Lower lobe of right lung (tissue), 2 donors: ENCODE measurements at places on chromosomes 1 and 21. TPM values are rescaled to one million over a fixed set of nuclear protein-coding genes. Genes with fewer than 3 reads are reported as not detected.

DNA sequence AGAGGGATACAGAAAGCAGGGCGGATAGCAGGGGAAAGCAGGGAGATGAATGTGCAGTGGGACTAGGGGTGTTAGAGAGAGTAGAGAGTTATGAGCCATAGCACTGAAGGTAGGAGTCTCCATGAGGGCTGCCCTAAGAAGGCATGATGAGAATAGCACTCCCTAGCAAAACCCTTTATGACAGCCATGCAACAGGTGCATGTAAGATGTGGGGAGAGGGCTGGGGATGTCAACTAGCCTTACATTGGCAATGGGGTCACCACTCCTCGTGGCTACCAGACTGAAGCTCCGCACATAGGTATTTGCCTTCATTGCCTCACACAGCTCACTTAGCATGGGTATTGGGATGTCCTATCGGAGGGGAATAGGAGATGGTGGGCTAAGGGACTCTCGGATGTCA is 4.6 kb downstream of the TMOD4 start:
- no peak for DNase-seq

- DNase-seq = no peak
Measured at GRCh38 chr1:22588899-22589422, 25.7 kb downstream of the EPHA8 start.

GRCh38 chr21:19899645-19900044 is 1098.6 kb upstream of the NCAM2 start:
- DNase-seq = no peak

- DNase-seq = peak; percentile 48
Measured at GRCh38 chr1:58773406-58773840, 10.4 kb downstream of the JUN start.

DNA sequence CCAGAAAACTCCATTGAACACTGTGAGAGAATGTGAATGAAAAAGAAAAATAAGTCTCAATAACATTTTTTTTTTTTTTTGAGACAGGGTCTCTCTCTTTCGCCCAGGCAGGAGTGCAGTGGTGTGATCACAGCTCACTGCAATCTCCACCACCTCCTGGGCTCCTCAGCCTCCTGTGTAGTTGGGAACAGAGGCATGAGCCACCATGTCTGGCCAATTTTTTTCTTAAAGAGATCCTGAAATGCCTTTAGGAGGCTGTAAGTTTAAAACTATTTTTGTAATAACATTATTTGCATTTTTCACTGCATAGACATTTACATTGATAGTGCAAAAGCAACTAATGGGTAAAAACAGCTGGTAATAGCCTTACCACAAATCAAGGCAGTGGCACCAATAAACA is 35.3 kb downstream of the GDAP2 start:
- no peak for DNase-seq

- DNase-seq = no peak
Measured at GRCh38 chr1:25572708-25573590, 29.5 kb downstream of the LDLRAP1 start.

- DNase-seq = no peak
Measured at GRCh38 chr1:89652373-89652772, 19.5 kb downstream of the LRRC8C start.

GRCh38 chr1:224860488-224861338 is 68.8 kb upstream of the DNAH14 start:
- DNase-seq = no peak

DNA sequence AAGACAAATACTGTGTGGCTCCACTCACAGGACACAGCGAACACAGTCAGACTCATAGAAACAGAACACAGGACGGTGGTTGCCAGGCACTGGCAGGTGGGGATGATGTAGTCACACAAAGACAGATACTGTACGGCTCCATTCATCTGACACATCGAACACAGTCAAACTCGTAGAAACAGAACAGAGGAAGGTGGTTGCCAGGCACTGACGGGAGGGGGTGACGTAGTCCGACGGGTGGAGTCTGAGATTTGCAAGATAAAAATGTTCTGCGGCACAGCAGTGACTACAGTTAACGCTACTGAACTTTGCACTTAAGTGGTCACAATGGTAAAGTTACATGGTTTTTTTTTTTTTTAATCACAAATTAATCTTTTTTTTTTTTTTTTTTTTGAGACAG is 18.7 kb downstream of the C21orf58 start:
- no peak for DNase-seq

GRCh38 chr1:87620807-87621206 is 292.1 kb downstream of the LMO4 start:
- no peak for DNase-seq

DNA sequence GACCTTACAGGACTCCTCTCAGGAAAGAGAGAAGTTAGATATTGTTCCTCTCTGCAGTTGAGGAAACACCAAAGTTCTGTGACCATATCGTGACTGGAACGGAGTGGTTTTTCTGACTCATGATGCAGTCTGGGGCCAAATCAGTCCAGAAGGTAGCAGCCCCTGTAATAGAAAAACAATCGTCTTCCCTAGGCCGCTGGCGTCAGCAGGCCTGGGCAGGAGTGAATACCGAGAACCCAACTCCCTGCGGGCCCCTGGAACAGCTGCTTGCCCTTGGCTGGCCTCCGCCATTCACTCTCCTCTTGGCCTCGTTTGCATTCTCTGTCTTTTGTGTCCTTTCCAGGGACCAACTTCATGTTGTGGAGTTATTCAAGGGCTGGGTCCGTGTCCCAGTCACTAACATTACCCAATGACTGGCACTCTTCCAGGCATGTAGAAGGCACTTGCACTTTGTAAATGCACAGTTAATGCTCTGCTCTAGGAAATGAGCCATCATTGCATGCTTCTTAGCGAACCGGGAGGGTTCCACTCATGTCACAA is 10.9 kb upstream of the CD101 start:
- DNase-seq = no peak

GRCh38 chr1:100942304-100943046 is 46.6 kb downstream of the SLC30A7 start:
- DNase-seq = no peak

DNA sequence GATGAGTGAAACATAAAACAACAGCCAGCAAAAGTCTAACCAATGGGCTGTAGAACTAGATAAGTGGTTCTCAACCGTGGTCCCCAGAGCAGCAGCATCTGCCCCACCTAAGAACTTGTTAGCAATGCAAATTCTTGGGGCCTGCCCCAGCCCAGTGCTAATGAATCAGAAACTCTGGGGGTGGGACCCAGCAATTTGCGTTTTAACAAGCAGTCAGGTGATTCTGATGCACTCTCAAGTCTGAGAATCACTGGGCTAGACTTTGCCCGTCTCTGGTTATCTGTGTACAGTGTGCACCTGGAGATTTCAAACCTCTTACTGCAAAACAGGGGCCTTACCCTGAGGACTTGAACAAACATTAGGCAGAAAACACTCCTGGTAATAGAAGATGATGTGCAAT is 66.5 kb downstream of the PLXNA2 start:
- no peak for DNase-seq

DNA sequence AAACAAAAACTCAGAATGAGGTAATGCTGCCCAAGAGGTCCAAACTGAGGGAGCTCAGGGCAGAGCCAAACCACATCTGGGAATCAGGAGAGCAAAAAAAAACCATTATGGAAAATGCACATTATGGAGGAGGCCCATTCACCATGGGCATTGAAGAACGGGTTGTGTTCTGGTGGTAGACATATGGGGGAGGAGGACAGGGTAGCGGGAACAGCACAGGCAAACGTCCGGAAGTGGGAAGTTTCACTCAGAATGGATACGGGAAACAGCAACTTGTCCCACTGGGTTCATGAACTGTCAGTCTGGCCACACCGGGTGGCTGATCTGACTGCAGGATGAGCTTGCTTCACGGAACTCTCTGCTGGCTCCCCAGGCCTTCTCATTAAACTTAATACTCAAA is 139.7 kb downstream of the RRAGC start:
- DNase-seq = no peak

Gene TMEM269
- total RNA-seq = not detected

Gene FAM43B
- 0.38 TPM for total RNA-seq

Gene PRDM2
- 50.6 TPM for total RNA-seq

Gene ASTN1
- 0.41 TPM for total RNA-seq

Gene EFNA1
- total RNA-seq = 144 TPM

Gene MYBPH
- not detected for total RNA-seq
